Fibroblast of the conjunctiva (primary cell): ENCODE measurements at places on chromosomes 3 and 15.

DNA sequence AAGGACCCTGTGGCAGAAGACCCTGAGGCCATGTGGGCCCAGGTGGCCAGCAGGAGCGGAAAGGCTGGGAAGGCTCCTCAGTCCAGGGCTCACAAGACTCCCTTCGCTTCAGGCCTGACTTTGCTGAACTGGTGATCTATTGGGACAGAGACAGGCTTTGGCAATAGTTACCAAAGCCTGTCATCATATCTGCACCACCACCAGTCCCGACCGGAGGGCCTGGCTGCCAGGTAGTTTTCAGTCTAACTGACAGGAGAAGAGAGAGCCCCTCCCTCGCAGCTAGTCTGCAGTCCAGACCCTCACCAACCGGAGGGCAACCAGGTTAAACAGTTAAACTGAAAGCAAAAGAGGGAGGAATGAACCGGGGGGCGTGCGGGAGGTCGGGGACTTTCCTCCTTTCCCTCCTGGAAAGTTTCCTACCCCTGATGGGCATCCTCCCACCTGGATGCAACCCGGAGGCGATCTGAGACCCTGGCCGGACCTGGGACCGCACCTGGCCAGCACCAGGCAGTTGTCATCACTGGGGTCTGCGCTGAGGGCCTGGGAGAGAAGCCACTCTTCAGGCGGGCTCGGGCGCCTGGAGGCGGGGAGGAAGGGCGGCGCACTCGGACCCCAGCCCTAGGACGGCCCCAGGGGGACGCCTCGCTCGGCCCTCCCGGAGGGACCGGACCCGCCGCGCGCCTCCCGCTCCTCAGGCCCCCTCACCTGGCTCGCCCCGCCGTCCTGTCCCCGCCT, 435 bp downstream of the RAB27A start:
- DNase-seq = no peak

GRCh38 chr3:119733812-119734211, 31.0 kb downstream of the CFAP91 start:
- no peak for DNase-seq

DNA sequence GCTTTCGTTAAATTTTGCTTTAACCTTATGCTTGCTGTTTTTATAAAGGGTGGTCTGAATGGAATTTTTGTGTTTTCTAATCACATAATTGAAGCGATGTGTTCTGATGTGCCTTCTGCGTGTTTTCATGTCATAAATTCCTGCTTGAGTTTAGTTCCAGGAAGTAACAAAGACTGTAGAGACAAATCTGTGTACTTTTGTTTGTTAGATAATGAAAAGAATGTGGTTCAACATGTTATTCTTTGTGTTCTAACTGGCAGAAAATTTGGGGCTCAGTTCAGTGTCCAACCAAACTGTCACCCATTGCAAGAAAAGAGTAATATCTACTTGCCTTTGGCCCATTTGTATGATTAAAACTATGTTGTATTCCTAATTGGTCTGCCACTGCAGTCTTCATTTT, 324.0 kb downstream of the DIPK2A start:
- no peak for DNase-seq

- DNase-seq = no peak
These were observed 26.9 kb downstream of the LOXL1 start for GRCh38 chr15:73952913-73953750.

DNA sequence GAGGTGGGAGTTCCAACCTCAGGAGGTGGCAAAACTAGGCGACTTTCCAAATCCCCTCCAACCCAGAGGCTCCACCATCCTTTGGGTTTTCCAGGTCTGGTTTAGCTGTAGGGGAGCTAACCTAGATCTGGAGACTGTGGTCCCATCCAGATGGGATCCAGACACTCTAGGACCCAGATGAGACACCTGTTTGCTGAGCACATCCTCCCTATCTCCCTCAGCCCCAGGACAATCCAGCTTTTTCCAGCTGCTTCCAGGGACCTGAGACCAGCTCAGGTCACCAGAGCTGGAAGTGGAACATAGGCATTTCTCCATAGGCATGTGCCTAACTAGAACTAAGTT, 18.2 kb downstream of the CRTAP start:
- DNase-seq = no peak

DNA sequence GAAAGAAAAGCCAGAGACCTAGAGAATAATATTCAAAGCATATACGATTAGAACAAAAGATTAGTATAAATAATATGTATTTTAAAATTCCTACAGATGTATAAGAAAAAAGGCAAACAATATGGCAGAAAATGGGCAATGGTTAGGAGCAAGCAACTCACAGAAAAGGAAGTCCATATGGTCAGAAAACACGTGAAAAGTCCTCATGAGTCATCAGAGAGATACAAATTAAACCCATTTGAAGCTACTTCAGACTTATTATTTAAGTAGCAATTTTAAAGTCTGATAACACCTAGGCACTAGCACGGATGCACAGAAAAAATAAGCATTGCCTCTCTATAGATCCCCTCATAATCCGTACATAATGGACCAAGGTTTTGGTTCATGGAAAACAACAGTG, 25.6 kb downstream of the SLC7A14 start:
- DNase-seq = no peak

- no peak for DNase-seq
These were observed 617.0 kb downstream of the PYDC2 start for GRCh38 chr3:192077795-192078497.

DNA sequence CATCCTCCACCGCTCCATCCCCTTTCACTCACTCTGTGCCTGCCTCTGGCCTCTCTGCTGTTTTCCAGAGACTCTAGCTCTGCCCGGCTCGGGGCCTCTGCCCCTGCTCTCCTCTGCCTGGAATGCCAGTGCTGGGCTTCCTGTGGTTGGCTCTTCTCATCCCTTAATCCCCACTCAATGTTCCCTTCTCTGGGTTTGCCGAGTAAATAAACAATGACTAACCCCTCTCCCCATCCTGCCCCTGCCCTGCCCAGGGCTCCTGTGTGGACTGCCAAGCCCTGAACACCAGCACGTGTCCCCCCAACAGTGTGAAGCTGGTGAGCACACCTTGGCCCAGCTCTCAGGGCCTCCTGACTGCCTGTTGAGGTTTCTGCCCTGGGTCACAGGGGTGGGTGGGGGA, 12.2 kb downstream of the STAB1 start:
- peak; percentile 39 for DNase-seq

DNA sequence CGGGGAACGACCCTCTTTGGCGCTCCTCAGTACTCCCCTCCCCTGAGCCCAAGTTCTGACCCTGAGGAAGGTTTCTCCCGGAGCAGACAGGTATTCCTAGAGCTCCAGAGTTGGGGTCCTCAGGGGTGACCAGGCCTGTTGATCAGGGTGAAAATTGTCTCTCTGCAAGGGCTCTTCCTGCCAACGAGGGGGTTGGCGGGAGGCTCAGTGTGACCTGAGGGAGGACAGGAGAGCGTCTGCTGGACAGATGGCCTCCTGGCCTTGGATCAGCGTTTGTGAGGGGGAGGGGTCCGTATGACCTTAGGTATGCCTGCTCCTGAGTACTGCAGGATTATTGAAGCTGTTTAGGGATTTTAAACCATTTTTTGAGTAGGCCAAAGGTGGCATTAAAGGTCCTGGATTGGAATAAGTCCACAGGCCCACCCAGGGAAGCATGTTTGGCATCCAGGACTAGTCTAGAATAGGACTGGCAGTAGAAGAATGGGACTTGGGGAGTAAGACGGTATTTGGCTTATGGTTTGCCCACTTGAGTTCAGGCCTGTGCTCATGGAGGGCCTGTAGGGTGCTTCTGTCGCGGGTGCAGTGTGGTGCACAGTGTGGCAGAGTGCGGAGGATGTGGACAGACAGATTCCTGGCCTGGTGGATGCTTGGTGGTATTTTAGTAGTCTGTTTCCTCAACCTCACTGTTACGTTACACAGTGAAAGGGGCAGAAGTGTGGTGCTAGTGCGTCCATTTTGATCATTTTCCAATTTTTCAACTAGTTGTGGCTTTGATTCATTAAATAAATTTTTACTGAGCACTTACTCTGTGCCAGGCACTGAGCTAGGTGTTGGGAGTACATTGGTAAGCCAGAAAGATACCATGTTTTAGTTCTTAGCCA, 959 bp downstream of the ZNF592 start:
- DNase-seq = no peak

DNA sequence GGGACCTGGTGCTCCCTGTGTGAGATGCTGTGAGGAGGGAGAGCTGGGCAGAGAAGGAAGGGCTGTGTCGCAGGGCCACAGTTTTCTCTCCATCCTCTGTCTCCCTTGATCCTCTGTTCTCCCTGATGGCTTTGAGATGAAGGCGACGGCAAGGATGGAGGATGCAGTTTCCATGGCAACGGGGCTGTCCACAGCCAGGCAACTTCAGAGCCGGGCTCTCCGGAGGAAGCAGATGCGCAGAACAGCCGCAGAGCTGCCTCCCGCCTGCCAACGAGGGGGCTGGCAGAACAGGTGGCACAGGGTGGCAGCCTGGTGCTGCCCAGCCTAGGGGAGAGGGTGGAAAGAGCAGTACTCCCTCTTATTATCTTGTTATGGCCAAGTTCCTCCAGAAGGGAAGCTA, 9.9 kb upstream of the GRM2 start:
- no peak for DNase-seq

GRCh38 chr3:172321035-172321434, 127.2 kb downstream of the GHSR start:
- no peak for DNase-seq

DNA sequence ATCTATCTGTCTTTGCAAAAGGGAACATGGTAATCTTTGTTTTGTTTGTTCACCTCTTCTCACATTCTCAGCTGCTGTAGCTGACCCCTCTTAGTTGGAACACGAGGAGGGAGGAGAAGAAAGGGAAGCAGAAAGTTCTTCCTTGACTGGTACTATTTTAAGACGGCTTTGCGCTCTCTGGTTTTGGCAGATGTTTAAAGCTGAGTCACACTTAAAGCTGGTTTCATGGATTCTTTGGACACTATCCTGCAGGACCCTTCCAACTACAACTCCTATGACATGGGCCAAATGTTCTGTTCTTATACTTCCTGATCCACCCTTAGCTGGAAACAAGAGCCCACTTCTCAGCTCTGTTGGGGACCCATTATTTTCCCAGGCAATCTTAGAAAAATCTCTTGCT, 40.6 kb upstream of the FXR1 start:
- peak; percentile 36 for DNase-seq

GRCh38 chr15:89820666-89821611, 6.3 kb upstream of the ANPEP start:
- DNase-seq = no peak

- peak; percentile 28 for DNase-seq
These were observed 741 bp upstream of the ZNF106 start for GRCh38 chr15:42491539-42492225.

GRCh38 chr15:50024281-50024680, 94.8 kb downstream of the ATP8B4 start:
- peak; percentile 45 for DNase-seq

GRCh38 chr15:77064063-77064462, 6.8 kb downstream of the TSPAN3 start:
- DNase-seq = no peak

DNA sequence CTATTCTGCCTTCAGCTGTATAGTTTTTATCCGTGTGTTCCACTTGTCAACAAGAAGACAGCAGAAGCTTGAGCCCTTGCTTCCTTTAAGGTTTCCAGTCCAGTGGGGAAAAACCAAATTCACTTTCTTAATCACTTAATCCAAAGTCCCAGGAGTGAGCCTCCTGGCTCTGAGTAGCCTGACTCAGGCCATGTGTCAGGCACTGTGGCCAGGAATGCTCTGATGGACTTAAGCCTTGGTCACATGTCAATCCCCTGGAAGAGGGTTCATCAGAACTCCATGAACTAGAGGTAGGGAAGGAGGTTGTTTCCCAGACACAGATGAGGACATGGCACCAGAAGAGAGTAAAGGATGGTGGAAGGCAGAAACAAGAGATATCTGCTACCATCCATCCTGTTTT, 8.8 kb downstream of the VIPR1 start:
- no peak for DNase-seq

DNA sequence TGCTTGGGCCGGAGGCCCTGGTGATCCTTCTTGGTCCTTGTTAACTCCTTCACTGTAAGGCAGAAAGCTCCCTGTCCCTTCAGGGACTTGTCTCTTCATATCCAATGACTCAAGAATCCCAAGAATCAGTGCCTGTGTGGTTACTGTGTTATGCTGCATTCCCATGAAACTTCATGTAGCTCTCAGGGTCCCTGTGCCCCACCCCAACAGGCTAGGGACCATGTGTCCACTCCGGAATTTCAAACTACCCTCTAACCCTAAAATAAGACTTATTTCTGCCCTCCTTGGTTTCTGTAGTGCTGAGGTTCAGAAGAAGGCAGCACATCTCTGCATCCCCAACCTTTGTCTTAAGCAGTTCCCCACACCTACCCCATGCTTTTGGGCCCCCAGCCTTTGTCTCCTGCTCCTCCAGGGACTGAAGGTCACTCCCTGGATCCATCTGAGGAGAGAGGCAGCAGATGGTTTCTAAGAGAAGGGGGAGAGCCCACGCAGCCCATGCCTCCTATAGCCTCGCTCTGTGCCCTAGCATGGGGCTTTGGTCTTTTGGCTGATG, 531 bp upstream of the MAP1A start:
- peak; percentile 42 for DNase-seq

- no peak for DNase-seq
These were observed 246.0 kb downstream of the EPHA3 start for GRCh38 chr3:89353465-89353864.
